ENCODE measurements at places on chromosomes 2 and 18.

- DNase-seq = peak; percentile 4
These were observed 360.4 kb downstream of the ZNF516 start for GRCh38 chr18:76134628-76135027.

DNA sequence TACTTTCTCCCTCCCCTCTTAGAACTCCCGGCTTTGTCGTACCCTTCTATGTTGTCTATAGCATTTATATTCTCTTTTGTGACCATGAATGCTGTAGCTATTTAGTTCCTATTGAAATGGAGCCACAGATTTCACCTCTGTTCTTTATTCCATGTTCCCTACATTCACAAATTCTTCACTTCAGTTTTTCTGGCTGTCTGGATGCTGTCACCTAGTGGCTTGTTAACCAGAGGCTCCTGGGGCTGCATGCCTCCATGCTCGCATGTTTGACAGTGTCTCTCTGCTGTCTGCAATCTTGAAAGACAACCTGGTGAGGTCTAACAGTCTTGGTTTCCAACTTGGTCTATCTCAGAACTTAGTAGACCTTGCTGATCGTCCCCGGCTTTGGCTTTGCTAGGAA lies 48.2 kb downstream of the CFAP221 start:
- DNase-seq = no peak

GRCh38 chr2:20534913-20535801 lies 88.3 kb downstream of the RHOB start:
- no peak for DNase-seq

- no peak for DNase-seq
These were observed 70.2 kb downstream of the CDCA7 start for GRCh38 chr2:173424886-173425285.

DNA sequence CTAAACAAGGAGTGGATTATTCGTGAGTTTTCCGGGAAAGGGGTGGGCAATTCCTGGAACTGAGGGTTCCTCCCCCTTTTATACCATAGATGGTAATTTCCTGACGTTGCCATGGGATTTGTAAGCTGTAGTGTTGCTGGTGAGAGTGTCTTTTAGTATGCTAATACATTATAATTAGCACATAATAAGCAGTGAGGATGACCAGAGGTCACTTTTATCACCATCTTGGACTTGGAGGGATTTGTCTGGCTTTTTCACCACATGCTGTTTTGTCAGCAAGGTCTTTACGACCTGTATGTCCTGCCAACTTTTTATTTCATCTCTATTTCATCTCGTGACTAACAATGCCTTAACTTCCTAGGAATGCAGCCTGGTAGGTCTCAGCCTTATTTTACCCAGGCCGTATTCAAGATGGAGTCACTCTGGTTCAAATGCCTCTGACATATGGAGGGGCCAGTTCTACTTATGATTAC lies 124.8 kb upstream of the B3GNT2 start:
- no peak for DNase-seq

DNA sequence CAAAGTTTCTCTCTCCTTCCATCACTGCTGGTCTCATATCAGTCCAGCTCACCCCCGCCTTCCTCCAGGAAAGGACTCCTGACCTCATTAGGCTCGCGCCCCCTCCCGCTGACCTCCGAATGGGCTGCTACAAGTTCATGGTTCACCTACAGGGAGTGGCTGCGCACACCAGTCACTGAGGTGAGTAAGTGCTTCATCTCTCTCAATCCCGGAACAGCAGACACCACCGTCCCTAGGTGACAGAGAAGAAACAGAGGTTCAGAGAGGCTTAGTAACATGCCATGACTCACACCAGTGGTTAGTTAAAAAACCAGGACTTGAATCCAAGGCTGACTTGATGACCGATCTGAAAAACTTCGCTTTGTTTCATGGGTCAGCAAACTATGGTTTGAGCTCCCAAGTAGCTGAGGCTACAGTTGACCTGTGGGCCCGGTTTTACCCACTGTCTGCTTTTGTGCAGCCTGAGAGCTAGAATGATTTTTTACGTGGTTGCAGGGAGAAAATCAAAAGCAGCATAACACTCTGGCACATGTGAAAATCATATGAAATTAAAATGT lies 42.0 kb downstream of the ZFP36L2 start:
- DNase-seq = peak; percentile 38

DNA sequence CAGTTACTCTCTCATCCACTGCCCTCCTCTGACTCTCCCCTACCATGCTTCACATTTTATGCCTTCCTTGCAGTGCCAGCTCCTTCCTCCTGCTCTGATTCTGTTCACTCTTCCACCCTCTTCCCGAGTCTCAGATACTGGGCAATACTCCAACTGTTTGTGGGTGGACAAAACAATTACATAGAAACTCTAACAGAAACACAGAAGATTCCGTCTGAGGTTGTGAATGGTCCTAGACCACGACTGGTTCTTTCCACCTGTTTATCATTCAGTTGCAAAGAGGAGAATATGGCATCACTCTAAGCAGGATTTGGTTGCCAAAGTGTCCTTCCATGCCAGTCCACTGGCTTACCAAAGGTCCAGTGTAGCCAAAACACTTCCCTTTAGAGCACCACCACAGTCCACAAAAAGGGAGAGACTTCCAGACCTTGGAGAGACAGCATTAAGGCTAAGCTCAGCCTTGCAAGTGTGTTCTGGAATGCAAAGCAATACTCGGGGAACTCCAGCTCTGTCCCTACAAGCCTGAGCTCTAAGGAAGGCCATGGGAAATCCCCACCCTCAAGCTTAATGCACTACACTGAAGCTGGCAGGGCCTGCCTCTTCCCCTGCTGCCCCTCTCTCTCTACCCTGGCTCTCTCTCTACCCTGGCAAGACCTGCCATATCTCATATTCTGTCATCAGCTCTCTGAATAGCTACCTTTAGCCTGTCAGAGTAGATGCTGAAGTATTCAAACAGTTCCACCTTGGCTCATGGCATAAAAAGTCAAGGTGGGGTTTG lies 33.6 kb upstream of the RND3 start:
- no peak for DNase-seq

GRCh38 chr2:128663371-128664050 lies 344.8 kb upstream of the HS6ST1 start:
- DNase-seq = no peak

DNA sequence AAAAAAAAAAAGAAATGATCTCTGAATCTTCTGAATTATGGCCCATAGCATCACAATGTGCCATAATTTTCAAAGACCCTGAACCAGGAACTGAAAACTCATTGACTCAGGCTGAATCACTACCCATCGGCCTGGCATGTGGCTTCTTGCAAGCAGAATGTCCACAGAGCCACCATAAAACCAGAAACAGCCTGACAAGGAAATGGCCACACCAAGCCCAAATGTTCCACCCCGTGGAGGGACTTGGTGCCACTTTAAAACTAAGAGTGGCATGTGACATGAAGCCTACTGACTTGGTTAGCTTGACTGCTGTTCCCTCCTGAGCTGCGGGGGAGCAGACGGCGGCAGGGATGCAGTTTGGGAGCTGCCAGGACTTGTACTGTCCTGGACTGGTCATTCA lies 71.2 kb upstream of the RBM44 start:
- peak; percentile 49 for DNase-seq

GRCh38 chr2:225488743-225489142 lies 89.2 kb downstream of the NYAP2 start:
- no peak for DNase-seq

DNA sequence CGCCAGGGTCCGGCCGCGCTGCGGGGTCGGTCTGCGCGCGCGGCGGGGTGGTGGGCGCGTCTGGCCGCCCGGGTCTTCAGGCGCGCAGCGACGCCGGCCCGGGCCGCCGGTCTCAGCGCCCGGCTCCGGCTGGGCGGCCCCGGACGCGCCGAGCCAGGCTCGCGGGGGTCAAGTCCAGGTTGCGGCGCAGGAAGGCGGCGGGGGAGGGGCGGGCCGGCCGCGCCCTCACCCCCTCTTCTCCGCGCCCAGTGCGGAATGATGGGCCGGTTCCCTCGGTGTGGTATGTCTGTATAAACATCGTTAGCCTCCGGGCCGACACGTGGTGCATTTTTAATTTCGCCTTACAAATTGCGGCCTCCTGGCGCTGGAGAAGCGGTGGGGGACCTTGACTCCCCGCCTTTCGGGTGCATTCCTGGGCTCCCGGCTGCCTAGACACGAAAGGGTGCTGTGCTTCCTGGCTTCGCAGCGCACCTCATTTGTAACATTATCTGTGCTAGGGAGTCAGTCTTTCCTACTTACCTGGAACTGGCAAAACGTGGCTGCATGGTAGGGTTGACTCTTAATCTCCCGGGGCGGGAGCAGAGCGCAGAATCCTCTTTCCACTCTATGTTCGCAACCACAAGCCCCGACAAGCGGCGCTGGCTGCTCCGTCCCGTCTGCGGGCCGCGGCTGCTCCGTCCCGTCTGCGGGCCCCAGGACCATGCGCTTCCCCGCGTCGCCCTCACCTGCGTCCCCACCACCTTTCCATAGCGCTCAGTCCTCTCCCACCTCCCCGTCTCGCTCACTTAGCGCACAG lies 69.0 kb downstream of the CTAGE1 start:
- DNase-seq = no peak

- no peak for DNase-seq
These were observed 8.7 kb upstream of the SLC4A3 start for GRCh38 chr2:219618733-219619122.

- no peak for DNase-seq
These were observed 1710.4 kb downstream of the SUCLG1 start for GRCh38 chr2:82748653-82749052.

DNA sequence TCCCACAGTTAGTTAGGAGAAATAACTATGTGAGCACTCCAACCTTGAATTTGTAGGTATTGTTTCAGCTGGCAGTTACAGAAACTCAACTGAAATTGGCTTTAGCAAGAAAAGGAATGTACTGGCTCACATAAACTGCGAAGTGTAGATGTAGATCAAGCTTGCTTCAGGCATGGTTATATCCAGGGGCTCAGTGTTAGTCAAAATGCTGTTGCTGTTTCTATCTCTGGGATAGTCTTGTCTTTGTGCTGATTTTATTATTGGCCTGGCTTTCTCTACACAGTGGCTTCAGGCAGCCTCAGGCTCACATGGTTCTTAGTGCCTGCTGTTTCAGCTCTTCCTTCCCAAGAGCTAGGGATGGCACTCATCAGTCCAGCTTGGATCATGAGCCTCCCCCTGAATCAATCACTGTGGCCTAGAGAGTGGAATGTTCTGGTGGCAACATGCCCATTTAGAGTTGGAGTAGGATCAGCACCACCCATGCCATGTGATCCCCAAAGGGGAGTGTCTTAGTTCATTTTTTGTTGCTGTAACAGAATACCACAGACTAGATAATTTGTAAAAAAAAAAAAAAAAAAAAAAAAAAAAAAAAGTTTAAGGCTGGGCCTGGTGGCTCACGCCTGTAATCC lies 69.1 kb upstream of the FOXI3 start:
- DNase-seq = no peak

DNA sequence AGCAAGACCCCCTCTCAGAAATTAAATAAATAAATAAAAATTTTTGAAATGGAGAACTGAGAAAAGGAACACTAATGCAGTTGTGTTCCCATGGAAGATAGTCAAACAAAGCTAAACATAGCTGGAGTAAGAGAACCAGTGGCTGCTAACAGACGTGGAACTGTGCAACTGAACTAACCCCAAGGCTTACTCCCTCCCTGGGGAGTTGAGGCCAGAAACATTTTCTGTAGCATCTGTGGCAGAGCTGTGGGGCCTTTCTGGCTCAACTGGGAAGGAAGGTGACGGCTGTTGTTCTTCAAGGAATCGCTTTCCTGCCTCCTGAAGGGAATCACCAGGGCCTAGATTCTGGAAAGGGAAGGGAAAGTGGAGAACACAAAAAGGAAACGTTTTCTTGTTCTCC lies 53.9 kb upstream of the B3GNT2 start:
- no peak for DNase-seq

All from CD4-positive, alpha-beta T cell (primary cell).